Stromal cell of bone marrow (primary cell): ENCODE measurements at places on chromosomes 5 and 9.

DNA sequence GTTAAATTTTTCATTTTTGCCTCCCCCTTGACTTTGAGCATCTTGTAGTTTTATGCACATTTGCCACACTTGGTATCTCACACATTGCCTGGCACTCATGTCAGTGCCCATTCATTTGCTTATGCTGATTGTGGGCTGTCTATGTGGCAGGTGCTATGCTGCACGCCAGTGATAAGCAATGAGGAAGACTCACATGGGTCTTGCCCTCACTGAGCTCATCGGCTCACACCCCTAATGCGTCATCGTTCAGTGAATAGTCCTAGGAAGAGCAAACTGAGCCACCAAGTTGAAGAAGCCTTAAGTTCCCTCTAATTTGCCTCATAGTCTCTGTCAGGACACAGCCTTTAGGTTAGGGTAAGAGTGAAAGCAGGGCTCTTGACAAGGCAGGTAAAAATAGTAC lies 209.4 kb upstream of the IL12B start:
- no peak for DNase-seq

DNA sequence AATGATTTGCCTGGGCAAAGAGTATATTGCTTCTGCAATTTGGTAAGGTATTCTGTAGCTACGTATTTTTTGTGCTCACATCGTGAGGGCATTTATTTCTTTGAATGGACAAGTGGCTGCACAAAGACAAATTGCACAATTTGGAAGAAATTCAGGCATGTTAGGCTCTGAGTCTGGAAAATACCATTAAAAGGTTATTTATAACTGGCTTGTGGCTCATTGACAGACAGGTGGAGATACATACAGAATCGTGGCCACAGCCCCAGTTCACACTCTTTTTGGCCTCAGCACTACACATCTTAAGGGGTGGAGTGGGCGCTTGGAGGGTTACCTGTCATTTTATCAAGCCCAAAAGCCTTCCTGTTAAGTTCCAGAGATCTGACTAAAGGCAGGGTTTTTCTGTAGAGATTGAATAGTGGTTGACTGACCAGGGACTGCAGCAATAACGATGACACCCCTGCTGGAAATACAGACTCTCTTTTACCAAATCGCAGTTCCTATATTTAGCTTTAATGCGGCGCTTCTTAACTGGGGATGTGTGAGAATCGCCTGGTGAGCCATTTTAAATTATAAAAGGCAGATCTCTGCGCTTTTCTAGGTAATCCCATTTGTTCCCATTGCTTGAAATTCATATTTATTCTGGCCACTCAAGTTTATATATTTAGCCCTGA lies 14.7 kb downstream of the MAN2A1 start:
- no peak for DNase-seq

DNA sequence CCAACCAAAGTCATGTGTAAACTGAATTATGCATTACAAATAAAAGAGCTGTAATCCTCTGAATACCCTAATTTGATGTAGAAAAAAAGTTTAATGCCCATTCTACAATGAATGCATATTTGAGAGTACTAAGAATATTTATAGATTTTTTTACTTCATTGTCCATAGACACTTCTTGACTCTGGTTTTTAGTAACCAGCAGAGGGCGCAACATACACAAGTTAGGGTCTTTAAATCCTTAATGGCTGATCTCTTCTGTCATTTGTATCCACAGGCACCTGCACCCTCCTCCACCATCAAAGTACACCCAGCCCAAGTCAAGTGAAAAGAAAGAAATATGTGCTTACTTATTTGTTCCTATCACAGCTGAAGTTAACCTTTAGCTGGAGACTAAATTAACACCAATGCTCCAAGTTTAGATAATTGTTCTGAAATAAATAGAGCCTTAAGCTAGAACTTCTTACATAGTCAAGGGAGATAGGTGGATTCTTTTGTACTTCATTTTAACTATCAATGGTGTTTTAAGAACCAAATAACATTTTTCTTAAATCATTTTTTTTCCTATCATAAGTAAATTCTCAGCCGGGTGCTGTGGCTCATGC lies 524.2 kb upstream of the DAB2 start:
- peak; percentile 57 for DNase-seq

- no peak for DNase-seq
Measured at GRCh38 chr5:89045216-89045615, 162.2 kb upstream of the MEF2C start.

GRCh38 chr5:170626507-170627150 lies 122.8 kb downstream of the KCNIP1 start:
- no peak for DNase-seq

- DNase-seq: no peak
Measured at GRCh38 chr5:57171816-57172465, 1.9 kb upstream of the GPBP1 start.

DNA sequence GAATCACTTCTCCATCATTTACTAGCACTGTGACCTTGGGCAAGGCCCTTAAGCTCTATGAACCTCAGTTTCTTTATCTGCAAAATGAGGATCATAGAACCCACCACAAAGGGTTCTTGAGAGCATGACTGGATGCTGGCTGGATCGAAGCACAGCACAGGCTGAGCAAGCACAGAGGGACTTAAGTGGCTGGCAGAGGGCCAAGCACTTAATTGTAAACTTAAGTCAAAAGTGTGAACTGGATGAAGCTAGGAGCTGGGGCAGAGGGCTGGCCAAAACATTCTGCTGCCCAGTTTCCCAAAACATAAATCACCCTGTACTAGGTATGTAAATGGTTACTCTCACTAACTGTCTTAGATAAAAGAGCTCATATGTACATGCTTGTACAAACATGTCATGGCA lies 112.3 kb upstream of the WWC1 start:
- DNase-seq: no peak

DNA sequence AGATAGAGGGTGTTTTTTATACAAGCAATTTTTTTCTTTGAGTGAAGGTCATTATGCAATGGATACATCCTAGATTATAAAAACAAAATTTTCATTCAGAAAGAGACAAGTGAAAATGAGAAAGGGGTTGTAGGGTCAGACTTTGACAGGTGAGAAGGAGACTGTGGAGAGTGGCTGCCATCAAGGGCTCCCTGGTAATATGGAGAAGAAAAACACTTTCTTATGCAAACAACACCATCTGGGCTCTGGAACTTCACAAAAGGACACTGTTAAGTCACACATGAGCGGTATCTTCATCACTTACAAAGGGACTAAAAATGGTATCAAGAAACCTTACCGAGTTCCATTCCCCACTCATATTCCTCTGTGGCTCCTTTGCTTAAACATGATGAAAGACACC lies 23.5 kb downstream of the C7 start:
- DNase-seq: no peak

GRCh38 chr9:99576002-99576401 lies 245.7 kb upstream of the NR4A3 start:
- DNase-seq: no peak

- no peak for DNase-seq
Measured at GRCh38 chr9:71812385-71812784, 44.1 kb upstream of the CEMIP2 start.

GRCh38 chr5:7321724-7322123 lies 74.2 kb upstream of the ADCY2 start:
- DNase-seq: peak; percentile 92

GRCh38 chr5:15612915-15613635 lies 113.1 kb downstream of the FBXL7 start:
- DNase-seq: no peak

GRCh38 chr9:114460513-114461199 lies 44.6 kb downstream of the WHRN start:
- DNase-seq: no peak

GRCh38 chr5:21574438-21574837 lies 1278.7 kb downstream of the CDH12 start:
- DNase-seq: no peak

DNA sequence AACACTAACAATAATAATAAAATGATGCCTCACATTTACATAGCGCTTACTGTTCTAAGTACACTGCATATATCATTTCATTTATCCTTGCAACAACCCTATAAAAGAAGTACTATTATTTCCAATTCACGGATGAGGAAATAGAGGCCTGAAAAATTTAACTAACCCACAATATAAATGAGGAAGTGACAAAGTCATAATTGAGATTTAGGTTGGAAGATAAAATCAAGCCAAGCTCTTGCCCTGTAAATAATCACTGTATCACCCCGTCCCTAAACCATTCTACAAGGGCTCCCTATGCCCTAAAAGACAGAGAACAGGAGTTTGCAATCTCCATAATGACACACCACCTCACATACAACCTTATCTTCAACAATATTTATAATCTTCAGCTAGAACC lies 49.6 kb downstream of the STRBP start:
- no peak for DNase-seq

DNA sequence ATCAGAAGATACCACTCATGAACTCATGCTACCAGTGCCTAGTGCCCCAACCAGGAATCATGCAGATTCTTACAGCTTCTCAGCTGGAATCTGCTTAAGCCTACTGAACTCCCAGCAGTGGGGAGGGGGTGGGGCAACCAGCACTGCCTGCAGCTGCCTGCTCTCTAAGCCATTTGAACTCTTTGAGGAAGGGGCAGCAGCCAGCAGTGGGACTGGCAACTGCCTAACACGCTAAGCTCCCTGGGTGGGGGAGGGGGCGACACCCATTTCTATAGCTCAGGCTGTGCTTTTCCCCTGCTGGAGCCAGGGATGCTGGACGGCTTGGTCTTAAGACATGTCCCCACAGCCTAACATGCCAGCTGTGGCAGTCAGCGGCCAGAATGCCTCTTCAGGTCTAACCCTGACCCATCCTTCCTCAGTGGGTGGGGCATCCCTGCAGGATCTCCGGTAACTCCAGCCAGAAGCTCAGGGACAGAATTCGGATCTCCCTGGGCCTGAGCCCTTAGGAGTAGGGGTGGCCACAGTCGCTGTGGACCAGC lies 889.7 kb downstream of the CDH9 start:
- no peak for DNase-seq

GRCh38 chr9:97803167-97804058 lies 49.6 kb upstream of the FOXE1 start:
- DNase-seq: no peak

DNA sequence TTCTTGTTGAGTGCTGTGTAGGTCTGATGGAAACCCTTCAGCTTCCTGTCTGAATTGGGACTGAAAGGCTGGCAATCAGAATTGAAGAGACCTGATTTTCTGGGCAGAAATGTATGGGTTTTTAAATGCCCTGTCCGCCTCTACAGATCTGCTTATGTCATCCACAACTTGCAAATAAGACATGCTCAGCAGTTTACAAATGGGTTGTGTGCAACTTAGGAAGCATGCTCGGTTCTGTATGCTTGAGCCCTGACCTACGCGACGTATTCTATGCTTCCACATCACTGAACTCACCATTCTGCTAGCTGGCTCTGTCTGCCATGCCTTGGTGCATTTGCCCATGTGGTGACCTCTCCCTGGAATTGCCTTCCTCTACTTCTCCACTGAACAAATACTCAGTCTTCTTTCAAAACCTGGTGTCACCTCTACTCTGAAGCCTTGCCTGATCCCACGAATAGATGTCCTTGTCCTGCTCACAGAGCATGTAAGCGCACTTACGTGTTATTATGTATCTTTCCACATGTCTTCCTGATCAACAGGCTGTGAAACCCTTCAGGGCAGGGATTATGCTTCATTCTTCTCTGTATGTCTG lies 194.2 kb downstream of the ERCC6L2 start:
- no peak for DNase-seq

- no peak for DNase-seq
Measured at GRCh38 chr5:117803533-117803932, 1184.8 kb downstream of the DTWD2 start.

DNA sequence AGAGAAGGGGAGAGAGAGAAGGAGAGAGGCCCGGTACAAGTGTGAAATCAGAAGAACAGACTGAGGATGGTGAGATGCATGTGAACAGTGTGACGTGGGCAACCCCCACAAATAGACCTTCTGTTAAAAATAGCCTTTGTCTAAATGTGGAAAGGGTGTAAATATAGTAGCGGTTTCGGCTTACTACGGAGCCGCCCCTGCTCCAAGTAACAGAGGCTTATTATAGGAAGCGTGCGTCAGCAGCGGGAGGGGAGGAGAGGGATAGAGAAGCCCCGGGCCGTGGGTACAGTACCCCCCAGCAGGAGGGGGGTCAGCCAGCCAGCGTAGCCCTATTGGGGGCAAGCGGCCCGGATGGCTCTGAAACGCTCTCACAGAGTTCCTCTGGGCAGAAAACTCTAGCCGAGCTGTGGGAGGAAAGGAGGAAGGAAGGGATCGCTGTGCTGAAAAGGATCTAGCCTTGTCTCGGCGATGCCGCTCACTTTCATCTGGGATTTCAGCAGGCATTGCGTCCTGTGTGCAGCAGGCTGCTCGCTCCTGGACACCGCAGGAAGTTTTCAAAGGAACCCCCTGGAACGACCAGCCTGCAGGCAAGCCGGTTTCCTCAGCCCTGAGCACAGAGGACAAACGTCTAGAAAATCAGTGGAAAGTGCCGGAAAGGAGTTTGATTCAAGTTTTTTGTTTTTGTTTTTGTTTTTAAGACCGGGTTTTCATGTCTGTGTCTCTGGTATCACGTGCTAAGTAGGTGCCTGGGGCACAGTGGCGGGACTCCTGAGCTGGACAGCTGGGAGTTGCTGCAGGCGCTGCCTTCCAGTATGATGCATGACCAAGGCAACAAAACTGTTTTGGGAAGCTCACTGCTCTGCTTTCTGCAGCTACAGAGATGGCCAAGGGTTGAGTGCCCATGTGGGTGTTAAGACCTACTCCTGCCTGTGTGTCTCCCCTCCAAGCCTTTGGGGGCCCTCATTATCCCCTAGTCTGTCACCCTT lies 146.6 kb downstream of the SEC61B start:
- peak; percentile 85 for DNase-seq

DNA sequence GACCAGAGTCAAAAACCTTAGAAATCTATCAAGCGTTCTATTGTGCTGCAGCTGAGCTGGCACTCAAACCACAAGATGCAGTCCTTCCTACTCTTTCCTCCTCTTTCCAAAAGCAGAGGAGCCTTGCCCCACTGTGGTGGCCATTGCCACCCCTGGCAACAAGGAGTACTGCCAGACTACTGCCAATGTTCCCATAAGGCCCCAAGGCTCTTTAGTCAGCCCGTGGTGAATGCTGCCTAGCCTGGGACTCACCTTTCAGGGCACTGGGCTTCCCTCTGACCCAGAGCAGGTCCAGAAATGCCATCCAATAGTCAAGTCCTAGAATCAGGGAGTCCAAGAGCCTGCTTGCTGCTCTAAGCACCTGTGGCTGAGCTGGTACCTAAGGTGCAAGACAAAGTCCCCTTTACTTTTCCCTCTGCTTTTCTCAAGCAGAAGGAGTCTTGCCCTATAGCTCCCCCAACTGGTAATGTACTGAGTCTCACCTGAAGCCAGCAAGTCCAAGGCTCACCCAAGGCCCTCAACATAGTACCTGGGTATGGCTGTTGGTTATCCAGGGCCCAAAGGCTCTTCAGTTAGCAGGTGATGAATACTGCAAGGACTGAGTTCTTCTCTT lies 219.4 kb downstream of the ATPSCKMT start:
- DNase-seq: no peak
